ENCODE measurements at places on chromosomes 1 and 21.
A peak's percentile ranks its signal among the peaks of the same experiment; 100 is the strongest.

GRCh38 chr1:55147524-55147923, 67.6 kb downstream of the USP24 start:
- DNase-seq = no peak

GRCh38 chr1:10626131-10626731, 151.5 kb downstream of the PEX14 start:
- DNase-seq = no peak

DNA sequence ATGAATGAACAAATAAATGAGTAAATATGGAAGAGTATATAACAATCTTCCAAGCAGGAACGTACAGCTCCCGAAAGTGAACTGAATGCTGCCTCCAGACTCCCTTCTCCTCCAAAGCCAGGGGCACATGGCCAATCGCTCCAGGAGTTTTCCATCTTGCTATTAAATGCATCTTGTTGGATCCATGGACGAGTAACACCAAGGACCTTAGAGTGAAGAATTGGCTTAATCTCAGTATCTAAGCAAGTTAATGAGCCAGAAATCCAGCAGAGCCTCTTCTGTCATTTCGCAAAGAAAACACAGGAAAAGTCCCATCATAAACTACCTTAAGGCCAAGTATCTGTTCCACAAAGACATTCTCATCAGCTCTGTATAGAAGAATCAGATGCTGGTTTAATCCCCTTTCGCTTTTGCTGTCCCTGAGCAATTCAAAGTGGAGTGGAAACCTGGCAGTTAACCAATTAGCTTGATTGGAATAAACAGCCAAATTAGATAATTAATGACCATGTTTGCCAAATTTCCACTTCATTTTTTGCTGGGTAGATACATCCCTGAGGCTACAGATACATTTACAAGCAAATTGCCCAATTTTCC, 116.0 kb downstream of the MIS18A start:
- no peak for DNase-seq

DNA sequence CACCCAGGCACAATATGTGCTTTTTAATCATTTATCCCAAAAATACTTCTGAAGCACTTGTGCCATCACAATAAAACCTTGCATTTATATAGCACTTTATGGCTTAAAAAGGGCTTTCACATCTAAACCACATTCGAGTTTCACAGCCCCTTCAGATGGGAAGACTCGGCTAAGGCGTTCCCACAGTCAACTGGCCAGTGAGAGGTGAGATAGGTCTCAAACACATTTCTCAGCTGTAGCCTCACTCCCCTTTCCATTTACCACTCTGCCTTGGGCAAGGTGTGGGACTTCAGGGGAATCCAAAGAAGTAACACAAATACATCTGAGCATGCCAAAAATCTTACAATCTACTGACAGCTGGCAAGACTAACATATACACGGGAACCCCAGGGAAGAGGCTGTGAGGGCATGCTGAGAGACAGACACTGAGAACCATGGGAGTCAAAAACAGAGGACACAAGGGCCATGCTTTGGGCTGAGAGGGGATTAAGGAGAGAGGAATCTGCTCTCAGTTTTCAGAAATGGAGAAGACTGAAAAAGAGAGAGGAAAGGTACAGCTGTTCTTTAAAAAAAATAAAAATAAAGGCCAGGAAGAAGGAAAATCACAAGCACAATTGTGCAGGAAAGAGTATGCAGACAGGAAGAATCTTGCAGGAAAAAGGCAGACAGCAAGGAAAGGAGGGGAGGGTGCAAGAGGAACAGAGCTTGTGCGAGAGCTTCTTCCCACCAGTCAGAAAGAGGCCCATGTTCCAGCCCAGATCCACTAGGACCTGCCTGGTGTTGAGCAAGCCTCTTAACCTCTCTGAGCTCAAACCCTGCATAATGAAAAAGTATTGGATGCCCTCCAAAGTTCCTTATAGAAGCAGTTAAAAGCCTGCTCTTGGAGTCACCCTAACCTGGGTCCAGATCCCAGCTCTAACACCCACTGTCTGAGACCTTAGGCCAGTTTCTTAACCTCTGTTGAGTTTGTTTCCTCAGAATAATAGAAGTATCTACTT, 73.5 kb downstream of the JAK1 start:
- no peak for DNase-seq

GRCh38 chr1:6273380-6273891, 12.5 kb upstream of the GPR153 start:
- DNase-seq = no peak

DNA sequence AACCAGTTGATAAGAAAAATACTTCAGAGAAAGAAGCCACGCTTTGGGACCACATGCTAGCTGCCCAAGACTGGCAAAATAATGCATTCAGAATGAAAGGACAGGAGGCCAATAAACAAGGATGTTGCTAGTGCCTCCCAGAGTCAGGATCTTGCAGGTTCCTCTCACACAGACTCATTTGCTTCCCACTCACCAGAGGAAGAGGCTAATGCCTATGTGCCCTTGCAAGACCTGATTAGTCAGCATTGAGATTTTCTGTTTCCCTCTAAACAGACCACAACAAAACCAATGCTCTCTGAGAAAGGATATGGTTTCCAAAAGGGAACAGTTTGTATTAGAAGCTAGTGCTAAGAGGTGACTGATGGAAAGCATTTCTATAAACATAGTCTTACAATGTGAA, 85.7 kb downstream of the NRDC start:
- no peak for DNase-seq

DNA sequence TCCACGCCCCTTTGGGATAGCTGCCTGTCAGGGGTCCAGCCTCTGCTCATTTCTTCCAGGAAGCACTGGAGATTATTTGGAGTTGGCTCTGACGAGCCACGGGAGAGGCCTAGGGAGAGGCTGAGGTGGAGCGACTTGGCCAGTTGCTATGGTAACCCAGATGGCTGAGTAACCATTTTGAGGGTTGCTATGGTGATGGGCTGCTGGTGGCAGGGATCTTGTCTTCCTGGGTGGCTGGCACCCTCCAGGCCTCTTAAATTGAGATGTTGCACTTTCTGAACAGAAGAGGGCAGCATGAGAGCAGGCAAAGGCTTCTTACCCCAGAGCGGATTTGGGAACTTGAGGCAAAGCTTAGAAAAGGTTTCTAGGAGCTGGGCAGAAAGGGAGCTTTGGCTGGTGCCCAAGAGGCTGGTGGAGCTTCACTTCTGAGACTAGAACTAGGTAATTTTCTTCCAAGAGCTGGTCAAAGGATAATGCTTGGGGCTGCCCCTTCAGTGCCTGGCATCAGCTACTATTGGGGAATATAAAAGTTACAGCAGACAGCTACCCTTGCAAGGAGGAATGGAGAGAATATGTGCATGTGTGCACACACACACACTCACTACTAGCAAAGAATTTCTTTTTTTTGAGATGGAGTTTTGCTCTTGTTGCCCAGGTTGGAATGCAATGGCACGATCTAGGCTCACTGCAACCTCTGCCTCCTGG, 72.5 kb downstream of the NDUFS5 start:
- peak; percentile 77 for DNase-seq

DNA sequence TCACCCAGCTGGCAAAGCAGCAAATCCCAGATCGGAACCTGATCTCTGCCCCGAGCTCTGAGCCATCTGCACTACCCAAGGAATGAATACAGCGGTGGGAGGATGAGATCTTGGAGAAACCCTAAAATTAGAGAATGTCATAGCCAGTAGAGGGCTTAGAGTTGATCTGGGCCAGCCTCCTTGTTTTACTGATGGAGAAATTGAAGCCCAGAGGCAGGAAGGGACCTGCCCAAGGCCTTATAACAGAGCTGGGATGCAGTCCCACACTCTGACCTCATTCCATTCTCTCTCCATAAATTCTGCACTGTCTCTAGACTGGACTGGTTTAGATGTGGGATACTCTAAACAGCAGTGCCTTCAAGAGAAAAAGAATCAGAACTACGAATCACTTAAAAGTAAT, 4.8 kb upstream of the SFN start:
- no peak for DNase-seq
